CD4-positive, alpha-beta T cell treated with Interleukin-1 beta for 1 hour (primary cell): ENCODE measurements at places on chromosomes 12 and 14.

DNA sequence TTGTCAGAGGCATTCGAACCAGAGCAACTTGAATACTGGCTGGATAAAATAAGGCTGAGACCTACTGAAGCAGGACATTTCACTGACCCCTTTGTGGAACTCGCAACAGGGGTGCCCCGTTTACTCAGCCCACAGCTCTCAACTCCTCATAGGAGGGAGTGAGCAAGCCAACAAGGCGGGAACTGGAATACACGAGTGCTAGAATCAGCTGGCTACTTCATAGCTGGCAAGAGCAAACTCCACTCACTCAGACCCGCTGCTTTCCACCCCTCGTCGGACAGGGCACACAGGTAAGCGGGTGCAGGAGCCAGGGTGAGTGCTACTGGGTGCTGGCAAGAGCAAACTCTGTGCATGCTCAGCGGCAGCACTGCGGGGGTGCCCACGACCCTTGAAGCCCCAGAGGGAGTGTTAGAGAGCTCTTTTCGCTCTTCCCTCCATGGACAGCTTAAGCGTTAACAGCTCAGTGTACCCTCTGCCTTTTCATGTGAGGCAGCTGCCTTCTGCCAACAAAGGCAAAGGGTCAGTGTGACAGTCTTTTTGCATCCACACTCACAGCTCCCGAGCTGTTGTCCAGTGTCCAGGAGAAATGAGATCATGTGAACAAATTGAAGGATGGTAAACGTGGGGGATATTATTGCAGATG lies 15.7 kb downstream of the CAPZA3 start:
- no peak for DNase-seq

DNA sequence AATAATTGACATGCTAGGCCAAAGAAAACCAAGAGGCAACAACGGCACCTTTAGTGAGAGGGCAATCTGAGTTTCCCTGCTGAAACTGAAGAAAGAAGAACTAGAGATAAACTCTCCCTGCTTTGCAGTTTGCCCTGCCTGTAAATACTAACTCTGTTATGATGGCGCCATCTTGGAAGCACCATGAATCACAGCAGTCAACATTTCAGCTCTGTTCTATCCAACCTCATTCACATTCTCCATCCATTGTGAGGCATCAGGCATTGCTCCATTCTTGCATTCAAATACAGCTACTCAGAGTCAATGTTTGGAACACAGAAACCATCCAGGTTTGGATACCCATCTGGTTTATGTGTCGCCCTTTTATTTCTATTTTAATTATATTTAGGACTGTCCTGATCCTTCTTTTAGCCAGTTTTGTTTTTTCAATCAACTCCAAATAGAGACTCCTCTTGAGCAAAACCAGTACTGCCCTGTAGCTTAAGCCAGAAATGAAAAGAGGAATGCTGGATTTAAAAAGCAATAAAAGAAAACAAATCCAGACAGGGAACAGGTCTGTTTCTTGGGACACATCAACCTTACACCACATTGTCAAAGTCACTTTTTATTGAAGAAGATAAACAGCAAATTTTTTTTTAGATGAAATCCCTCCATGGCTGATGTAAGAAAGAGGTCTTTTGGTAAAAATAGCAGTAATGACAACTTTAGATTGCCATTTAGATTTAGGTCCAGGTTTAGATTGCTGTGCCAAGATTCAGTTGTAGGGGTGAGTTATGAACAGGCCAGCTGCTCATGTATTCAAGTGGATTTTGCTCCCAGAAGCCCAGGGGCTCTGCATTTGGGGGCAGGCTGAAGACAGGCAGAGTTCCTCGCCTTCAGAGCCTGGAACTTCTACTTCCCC lies 33.3 kb upstream of the PPM1A start:
- DNase-seq: no peak

DNA sequence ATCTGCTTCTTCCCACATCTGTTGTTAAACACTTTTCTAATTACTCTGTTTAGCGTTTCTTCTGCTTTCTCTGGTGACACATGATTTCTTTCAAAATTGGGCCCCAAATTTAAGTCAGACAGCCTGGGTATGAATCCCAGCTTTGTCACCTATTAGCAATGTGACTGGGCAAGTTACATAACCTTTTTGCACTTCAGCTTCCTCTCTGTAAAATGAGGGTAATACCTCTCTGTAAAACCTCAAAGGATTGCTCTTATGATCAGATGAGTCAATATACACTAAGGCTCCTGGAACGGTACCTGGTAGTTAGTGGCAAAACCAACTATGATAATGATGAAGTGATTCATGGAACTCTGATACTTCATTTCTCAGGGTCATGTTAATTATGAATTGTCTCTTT lies 33.0 kb downstream of the E2F7 start:
- DNase-seq: no peak

GRCh38 chr14:61266891-61267740 lies 14.0 kb downstream of the TMEM30B start:
- no peak for DNase-seq

DNA sequence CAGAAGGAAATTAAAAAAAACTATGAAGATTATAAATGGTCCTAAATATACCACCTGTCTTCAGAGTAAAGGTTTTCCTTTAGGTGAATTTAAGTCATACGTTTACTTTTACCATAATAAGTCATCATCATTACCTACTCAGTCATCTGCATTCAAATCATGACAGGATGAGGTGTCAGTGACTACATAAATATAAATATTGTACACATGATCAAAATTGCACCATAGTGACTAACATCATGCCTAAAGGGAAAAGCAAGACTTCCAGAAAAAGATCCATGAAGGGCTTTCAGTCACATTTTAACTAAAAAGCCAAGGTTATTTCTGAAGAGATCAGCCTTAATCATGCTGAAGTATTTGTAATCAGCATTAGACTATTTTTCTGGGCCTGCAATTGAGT lies 759.9 kb upstream of the FLRT2 start:
- no peak for DNase-seq

GRCh38 chr12:49019120-49019430 lies 499 bp upstream of the PRKAG1 start:
- no peak for DNase-seq

- DNase-seq: no peak
Measured at GRCh38 chr12:2192231-2192630, 139.4 kb downstream of the CACNA1C start.

GRCh38 chr14:56378475-56378877 lies 201.1 kb upstream of the TMEM260 start:
- no peak for DNase-seq

- peak; percentile 28 for DNase-seq
Measured at GRCh38 chr14:35287431-35288013, 4.7 kb upstream of the PSMA6 start.

DNA sequence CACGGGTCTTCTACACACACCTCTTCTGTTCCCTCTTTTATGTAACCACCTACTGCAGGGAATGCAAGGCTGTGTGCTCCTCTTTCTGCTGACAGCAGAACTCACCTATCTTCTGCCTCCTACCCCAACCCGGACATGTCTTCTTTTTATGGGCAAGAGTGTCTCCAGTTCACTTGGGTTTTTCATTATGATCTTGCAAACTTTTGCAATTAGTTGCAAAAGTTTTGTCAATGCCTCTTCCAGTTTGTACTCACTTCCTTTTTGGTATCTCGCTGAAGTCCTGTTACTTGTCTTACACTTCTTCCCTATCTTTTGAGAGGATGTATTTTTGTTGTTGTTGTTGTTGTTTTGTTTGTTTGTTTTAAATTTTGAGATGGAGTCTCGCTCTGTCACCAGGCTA lies 50.6 kb downstream of the DRAM1 start:
- DNase-seq: no peak

DNA sequence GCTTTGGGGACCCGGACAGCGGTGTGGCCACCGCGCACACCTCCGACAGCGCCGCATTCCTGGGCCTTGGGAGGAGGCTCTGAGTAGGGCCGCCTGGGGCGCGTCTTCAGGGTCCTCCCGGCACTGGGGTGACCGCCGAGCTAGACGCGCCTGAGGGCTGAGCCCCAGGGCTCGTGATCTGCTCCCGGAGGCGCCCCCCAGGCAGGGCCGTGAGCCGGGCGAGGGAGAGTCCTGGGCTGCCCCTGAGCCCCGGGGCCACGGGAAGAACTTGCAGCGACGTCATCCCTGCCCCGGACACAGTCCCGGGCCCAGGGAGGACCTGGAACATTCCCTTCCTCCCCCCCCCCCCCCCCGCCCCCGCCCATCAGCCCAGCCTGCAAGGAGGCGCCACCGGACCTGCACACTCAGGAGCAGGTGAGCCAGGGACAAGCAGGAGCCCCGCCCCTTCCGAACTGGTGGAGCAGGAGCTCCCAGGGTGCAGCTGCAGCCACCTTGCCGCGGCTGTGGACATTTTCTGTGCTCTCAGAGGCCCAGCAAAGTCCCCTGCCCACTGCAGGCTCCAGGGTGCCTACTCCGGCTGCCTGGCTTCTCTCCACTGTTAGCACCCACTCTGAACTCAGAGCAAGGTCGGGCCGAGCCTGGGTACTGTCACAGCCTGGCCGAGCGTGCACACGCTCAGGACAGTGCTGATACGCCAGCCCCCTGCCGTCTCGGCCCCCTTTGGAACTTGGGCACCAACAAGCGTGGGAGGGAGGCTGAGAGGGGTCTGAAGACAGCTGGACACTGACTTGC lies 50.7 kb downstream of the A2M start:
- DNase-seq: no peak

GRCh38 chr14:70671652-70672644 lies 30.2 kb downstream of the TTC9 start:
- no peak for DNase-seq

DNA sequence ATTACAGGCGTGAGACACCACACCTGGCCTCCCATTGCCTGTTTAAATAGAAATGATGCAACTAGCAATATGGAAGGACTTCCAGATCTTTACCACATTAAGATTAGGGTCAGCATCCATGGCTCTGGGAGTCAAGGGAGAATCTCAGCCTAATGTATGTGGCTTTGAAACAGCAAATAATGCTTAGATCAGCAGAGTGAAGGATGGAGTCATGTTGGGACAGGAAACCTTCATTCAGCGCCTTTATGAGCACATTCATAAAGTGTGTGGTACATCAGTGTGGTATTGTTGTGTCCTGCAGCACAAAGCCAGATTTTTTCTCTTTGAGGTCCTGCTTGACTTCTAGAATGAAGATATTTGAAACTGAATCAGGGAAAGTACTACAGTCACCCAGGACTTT lies 15.3 kb upstream of the SPSB2 start:
- DNase-seq: no peak

DNA sequence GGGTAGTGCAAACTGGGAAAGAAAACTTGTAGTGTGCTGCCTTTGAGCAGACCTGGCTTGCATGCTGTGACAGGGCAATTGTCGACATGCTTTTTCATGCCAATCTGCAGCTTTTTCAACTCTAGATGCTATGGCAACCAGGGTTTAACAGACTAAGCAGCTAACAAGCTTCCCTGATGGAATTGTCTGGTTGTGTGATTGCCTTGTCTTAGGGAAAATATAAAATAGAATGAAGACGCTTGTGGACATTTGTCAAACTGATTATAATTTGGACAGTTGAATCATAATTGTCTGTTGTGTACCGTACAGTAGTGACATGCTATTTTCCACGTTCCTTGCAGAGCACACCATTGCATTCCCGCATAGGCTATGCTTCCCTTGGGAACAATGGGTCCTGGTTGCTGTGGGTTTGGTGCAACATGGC lies 113.0 kb downstream of the FOXG1 start:
- DNase-seq: no peak
